ENCODE measurements at places on chromosomes 11 and 22.

- no peak for DNase-seq
These were observed 23.8 kb upstream of the FZD4 start for GRCh38 chr11:86978756-86979608.

GRCh38 chr11:27420722-27421572, 51.6 kb downstream of the LGR4 start:
- no peak for DNase-seq

GRCh38 chr22:41226723-41227655, 13.7 kb downstream of the CHADL start:
- DNase-seq = no peak

GRCh38 chr11:119155733-119156492, 7.1 kb downstream of the ABCG4 start:
- no peak for DNase-seq

GRCh38 chr22:35155403-35156025, 89.6 kb downstream of the ISX start:
- no peak for DNase-seq

GRCh38 chr11:15858881-15859280, 497.5 kb downstream of the SOX6 start:
- DNase-seq = no peak

GRCh38 chr22:47407461-47408025, 645.1 kb downstream of the TBC1D22A start:
- no peak for DNase-seq

DNA sequence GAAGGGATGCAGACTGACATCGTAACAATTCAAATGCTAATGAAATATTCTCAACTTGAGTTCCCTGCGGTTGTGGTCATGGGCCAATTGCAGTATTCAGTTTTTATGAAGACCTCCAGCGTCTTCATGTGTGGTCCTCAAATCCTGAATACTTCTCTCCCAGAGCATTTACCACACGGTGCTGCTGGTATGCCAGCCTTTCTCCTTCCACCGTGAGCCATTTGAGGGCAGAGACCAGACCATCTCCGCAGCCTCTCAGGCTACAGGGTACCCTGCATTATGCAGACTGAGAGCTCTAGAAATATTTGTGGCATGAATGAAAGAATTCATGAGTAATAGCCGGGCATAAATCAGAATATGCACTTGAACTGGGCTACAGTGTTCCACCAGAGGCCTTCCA, 289.7 kb downstream of the ST3GAL4 start:
- no peak for DNase-seq

DNA sequence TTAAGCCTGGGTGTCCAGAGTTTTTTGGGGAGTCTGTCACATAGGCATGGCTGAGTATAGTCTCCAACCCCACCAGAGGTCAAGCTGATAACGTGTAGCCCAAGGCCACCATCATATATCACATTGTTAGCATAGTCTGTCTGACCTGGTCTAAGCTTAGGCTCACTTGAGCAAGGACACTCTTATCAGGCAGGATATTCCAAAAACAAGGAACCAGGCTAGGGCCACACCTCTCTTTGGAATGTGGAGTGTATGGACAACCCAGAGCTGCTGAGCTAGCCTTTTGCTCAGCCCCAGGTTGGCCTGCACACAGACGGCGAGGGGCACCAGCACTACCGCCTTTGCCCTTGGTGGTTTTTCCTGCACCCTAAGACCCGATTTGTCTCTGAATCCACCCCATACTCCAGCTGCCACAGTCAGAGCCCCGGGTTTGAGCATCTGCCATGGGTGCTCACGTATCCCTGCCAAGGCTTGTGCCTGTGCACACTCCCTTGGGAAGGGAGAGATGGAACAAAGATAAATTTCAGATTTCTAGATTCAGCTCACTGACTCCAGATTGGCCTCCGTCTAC, 7.2 kb downstream of the SNAP29 start:
- DNase-seq = no peak

DNA sequence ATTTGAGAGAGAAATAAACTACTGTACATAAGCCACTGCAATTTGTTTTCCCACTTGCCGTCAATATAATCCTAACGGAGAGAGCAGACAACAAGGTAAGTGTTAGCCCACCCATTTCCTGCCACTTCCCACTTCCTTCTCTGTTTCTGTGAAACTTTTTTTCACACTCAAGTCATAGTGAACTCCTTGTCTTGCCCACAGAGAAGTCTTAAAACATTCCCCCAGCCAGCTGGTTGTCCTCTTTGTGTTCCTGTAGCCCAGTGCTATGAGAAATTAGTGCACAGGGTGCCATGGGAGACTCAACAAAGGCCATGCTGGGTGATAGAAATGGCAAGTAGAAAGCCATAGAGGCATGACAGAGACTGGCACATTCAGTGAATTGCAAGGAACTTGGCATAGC, 208.6 kb downstream of the BLID start:
- no peak for DNase-seq

GRCh38 chr11:117876341-117877119, at the start of gene FXYD6:
TSS of gene FXYD6 (minus strand) at chr11:117876658. CDS start at chr11:117842776, 33,882 bp downstream.
- no peak for DNase-seq

GRCh38 chr22:30334646-30335045, 7.9 kb upstream of the TBC1D10A start:
- no peak for DNase-seq

DNA sequence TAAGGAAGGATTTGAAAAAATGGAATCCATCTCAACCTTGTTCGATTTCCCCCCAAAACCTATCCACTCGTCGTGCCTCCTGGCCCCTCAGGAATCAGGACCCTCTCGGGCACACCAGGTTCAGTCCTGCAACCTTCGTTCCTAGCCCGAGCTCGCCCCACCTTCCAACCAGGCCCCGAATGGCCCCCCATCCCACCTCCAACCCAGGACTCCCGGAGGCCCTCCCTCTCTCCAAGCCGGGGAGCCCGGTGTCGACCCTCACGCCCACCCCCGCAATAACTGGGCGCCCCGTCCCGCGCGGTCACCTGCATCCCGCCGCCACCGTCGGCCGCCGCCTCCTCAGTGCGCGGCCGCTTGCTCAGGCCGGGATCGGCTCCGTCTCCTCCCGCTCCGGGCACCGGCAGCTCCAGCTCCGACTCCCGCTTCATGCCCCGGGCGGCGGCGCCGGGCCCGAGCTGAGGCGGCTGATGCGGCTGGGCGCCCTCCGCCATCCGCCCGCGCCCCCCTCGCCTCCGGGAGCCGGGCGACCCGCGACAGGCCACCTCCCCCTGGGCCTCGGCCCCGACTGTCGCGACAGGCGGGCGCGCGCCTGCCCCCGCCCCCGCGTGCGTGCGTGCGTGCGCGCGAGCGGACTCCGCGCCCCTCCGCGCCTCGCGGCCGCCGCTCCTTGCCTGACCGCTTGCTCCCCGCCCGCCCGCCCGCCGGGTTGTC, 534 bp downstream of the RBFOX2 start:
- DNase-seq = no peak

Data from activated naive CD8-positive, alpha-beta T cell treated with anti-CD3 and anti-CD28 coated beads, Interleukin-2, amount 50 U/mL, for 24 hours (primary cell).